ENCODE measurements at places on chromosomes 4 and X.

DNA sequence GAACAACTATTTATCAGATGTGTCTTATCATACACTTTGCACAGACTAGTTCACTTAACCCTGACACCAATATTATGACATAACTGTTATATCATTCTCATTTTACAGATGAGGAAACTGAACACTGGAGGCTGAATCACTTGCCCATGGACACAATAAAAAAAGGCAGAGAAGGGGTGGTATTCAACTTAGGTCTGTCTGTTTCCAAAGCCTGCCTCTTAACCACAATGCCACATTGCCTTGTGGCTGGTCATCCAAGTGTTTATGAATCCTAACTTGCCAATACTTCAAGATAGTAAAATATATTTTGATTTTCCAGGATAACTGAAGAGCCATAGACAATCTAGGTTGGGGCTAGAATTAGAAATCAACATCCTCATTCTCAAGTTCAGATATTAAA, 327.8 kb downstream of the NR3C2 start:
- DNase-seq: no peak

- no peak for DNase-seq
Measured at GRCh38 chr4:48237996-48238645, 31.5 kb downstream of the TEC start.

- DNase-seq: no peak
Measured at GRCh38 chr4:182238355-182238931, 4.8 kb upstream of the TENM3 start.

DNA sequence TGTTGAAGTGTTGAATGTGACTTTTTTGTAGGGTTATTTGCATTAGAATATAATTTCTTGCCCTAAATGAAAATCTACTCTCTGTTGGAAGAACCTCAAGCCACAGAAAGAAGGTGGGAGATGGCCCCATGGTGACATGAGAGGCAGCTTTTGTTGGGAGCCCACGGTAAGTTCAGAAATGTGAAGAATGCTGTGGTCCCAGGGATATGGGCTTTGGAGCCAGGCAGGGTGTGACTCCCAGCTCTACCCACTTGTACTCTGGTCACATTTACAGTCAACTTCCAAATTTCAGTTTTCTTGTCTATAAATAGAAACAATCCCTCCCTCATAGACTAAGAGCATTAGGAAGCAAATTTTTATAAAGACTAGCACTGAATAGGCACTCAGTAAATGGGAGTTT, 177.8 kb downstream of the RAB28 start:
- DNase-seq: no peak

DNA sequence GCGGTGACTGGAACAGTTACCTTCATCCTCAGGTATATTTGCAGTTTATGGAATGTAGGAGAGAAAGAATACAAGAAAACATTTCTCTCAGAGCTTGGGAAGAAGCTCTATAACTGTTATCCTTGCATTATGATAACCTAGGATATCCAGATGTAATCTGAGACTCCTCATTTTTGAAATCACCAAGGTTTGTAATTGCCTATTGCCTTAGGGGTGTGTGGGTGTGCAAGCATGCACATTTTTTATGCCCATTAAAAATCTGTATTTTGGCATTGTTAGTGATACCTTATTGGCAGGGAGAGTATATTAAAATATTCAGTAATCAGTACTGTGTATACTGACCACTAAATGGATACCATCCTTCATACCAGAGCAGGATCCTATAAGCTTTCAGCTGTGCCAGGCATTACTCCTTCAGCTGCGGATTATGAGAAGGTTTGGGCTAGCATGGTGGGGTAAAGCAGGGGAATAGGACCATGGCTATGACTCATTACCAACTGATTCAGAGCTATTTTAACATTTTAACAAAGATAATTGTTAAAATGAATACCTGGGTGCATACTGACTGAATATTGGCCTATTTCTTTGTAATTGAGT, 8.3 kb downstream of the SEC24B start:
- no peak for DNase-seq

- DNase-seq: peak; percentile 82
Measured at GRCh38 chr4:188714907-188715306, 575.7 kb downstream of the TRIML1 start.

GRCh38 chr4:139599076-139599475, 43.1 kb upstream of the SETD7 start:
- DNase-seq: no peak

GRCh38 chr4:9989918-9990635, 31.2 kb downstream of the SLC2A9 start:
- no peak for DNase-seq

- DNase-seq: no peak
Measured at GRCh38 chr4:179399054-179399782, 1957.0 kb upstream of the AGA start.

- no peak for DNase-seq
Measured at GRCh38 chr4:78268597-78268996, 211.5 kb downstream of the FRAS1 start.

DNA sequence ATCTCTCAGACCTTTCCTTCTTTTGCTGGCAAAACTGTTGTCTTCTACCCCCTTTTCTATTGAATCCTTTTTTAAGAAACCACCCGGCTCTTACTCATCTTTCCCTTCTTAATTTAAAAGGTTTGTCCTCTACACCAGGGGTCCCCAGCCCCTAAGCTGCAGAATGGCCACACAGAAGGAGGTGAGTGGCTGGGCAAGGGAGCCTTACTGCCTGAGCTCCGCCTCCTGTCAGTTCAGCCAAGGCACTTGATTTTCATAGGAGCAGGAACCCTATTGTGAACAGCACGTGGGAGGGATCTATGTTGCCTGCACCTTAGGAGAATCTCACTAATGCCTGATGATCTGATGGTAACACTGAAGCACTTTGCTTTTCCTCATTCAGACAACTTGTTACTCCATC, 726.3 kb upstream of the INTU start:
- no peak for DNase-seq

DNA sequence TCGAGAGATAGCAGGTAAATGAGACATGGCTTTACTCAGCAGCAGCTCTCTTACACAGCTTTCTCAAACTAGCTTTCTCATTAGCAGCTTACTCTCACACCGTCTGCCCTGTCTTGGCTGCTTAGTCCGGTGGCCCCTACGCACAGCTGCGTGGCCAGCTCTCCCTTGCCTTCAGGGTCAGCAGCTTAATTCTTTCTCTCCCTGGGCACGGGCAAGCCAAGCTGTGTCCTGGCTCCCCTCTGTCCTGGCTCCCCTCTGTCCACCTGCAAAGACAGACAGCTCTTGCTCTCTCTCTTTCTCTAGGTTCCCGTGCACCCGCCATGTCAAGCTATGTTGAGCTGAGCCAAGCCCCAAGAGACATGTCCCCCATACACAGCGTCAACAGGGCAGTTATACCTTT, 39.4 kb downstream of the ZNF185 start:
- DNase-seq: no peak

DNA sequence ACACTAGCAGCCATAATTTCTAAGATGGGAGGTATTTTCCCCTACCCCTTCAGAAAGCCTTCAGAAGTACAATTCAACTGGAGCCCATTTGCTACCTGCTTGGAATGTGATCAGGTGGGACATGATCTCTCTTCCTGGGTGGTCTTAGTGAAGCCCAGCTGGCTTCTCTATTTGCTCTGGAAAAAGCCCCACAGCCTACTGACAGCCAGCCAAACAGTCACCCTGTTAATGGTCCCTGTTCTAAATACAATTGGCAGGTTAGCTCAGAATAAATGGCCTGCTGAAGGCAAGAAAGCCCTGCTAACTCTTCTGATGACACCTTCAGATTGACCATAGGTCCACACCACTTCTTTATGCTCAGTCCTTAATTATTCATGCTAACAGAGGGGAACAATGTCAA, 39.9 kb downstream of the HS6ST2 start:
- no peak for DNase-seq

GRCh38 chrX:17500145-17500579, 125.2 kb downstream of the NHS start:
- DNase-seq: peak; percentile 61

DNA sequence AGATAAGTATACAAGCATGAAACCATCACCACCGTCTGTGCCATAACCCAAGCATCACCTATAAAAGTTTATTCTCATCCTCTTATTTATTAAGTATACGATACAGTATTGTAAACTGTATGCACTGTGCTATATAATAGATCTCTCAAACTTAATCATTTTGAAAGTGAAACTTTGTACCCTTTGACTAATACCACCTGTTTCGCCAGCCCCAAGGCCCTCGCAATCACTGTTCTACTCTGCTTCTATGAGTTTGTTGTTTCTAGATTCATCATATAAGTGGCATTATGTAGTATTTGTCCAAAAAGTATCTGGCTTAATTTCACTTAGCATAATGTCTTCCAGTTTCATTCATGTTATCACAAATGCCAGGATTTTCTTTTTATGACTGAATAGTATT, 72.1 kb upstream of the DOCK11 start:
- no peak for DNase-seq

- no peak for DNase-seq
Measured at GRCh38 chr4:152673489-152673888, 6.3 kb downstream of the TMEM154 start.

DNA sequence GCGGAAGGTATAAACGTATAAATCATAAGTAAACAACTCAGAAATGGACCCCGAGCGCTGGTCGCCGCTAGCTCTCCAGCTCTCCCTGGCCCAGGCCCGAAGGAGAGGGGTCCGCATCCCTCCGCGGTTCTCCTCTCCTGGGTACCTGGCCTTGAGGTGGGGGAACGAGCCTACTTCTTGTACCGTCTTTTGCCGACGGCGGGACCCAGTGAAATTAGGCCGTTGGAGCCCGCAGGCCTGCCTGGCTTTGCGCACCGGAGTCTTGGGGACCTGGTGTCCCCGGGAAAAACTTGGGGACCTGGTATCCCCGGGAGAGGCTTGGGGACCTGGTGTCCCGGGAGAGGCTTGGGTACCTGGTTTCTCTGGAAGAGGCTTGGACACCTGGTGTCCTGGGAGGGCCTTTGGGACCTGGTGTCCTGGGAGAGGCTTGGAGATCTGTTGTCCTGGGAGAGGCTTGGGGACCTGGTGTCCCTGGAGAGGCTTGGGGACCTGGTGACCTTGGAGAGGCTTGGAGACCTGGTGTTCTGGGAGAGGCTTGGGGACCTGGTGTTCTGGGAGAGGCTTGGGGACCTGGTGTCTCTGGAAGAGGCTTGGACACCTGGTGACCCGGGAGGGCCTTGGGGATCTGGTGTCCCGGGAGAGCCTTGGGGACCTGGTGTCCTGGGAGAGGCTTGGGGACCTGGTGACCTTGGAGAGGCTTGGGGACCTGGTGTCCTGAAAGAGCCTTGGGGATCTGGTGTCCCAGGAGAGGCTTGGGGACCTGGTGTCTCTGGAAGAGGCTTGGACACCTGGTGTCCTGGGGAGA, 12.0 kb downstream of the SHOX start:
- no peak for DNase-seq

GRCh38 chr4:155591738-155592143, 74.9 kb upstream of the GUCY1A1 start:
- DNase-seq: no peak

- DNase-seq: no peak
Measured at GRCh38 chr4:32890398-32890797, 2170.2 kb downstream of the PCDH7 start.

GRCh38 chrX:132199941-132200340, 19.3 kb downstream of the RAP2C start:
- peak; percentile 8 for DNase-seq

GRCh38 chr4:1576304-1576960, 107.7 kb downstream of the FAM53A start:
- no peak for DNase-seq

- peak; percentile 39 for DNase-seq
Measured at GRCh38 chrX:81259714-81260395, 58.0 kb downstream of the SH3BGRL start.

GRCh38 chr4:34878961-34879360, 1365.4 kb downstream of the ARAP2 start:
- DNase-seq: no peak

DNA sequence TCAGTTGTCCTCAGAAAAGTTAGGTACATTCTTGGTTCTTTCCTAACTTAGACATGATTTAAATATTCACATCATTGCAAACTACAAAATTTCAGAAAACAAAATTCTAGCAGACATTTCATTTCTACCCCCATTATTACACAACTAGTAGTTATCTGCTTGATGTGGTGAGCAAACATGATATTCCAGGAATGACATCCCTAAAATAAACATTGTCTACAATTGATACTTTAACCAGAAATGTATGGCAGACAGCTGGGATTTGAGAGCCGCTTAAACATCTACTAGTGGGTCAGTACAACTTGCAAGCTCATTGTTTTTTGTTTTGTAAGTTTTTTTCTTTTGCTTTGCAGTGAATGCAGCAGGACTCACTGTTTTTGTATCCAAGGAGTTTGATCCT, 32.1 kb upstream of the AMBN start:
- DNase-seq: no peak

DNA sequence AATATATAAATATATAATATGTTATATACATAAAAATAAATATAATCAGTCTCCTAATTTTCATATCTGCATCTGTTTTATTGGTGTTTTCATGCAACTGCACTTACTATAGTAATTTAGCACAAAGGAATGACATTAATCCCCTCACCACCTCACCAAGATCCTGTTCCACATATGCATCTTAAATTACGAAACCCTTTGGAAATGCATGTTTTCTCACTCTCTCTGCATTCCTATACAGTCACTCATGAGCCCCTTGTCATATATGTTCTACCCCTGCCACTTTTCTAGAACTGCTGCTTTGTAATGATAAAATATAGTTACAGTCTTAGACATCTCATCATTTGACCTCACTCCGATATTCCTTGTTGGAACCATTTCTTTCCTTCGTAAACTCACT, 728.7 kb upstream of the SLIT2 start:
- DNase-seq: peak; percentile 24

DNA sequence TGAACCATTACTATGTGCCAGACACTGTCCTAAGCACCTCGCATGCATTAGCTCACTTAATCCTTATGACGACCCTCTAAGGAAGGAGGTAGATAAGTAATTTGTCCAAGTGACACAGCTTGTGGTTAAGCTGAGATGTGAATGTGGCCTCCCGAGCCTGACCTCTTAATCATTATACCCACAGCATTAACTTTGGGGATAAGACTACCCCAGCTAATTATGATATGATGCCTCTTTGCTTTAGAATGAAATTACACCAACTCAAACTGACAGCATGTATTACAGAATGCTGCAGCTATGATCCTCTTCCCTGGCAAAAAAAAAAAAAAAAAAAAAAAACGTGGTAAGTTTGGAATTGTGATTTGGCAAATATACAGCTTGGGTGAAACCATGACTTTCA, 53.5 kb downstream of the APBB2 start:
- DNase-seq: peak; percentile 45

GRCh38 chrX:139832718-139833309, 100.0 kb downstream of the ATP11C start:
- DNase-seq: no peak

GRCh38 chrX:107450823-107451509, 1.5 kb downstream of the FRMPD3 start:
- DNase-seq: no peak

DNA sequence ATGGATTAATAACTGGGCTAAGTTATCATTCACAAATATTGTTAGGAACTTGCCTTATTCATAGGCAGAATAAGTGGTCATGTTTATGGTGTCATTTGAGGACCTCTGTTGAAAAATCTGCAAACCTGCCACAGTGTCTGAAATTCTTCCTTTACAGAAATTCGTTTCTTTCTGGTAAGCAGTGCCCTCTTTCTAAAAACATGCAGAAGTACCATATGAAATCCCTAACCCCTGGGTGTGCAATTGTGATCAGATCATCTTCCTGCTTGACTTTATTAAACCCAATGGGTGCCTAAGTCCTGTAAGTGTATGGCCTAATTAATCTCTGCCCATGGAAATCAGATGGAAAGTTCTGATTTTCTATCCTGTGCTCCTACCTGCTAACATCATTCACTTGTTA, 4.4 kb upstream of the HTATSF1 start:
- no peak for DNase-seq

GRCh38 chr4:158814636-158815330, 46.0 kb downstream of the FNIP2 start:
- DNase-seq: peak; percentile 67

Data from fibroblast of skin of scalp (primary cell).